ENCODE measurements at places on chromosomes 1 and 21. TPM values are rescaled to one million over a fixed set of nuclear protein-coding genes. Genes with fewer than 3 reads are reported as not detected.

DNA sequence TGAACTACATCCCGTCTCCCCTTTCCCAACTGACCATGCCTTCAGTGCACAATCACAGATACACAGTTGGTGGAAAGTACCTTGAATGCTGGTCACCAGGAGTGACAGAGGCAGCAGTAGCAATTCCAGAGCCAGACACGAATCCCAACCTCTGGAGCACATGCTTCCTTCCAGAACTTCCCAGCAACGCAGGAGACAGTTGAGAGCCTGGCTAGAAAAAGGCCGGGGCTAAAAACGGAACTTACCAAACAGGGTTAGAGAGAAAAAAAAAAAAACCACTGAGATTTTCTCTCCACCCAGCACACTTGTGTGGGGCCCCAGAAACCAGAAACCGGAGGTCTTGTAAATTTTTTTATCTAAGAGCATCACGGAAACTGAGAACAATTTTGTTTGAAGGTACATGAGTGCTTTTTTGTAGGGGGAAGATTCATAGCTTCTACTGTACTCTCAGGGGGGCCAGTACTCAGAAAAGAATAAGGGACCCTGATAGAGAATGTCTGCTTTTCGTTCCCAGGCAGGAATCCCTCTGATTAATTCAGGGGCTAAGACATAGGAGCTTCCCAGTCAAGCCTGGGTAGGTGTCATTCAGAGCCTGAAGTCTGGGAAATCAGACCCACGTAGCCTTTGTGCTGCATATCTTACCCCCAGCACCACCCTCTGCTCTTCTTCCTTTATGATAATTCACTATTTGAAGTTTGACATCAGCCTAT, at the start of gene CD48:
Gene CD48, minus strand, starts transcription at position 221 of the 710 bp plus-strand sequence. Its CDS starts 59 bp downstream, at position 162.
- no peaks in the 10 kb centered on the region for H3K4me1 ChIP-seq
- no peak for DNase-seq
- no peaks in the 10 kb centered on the region for H3K36me3 ChIP-seq
- H3K27ac ChIP-seq, result no peak within 1 kb of the TSS
- H3K4me3 ChIP-seq, result no peak within 1 kb of the TSS

DNA sequence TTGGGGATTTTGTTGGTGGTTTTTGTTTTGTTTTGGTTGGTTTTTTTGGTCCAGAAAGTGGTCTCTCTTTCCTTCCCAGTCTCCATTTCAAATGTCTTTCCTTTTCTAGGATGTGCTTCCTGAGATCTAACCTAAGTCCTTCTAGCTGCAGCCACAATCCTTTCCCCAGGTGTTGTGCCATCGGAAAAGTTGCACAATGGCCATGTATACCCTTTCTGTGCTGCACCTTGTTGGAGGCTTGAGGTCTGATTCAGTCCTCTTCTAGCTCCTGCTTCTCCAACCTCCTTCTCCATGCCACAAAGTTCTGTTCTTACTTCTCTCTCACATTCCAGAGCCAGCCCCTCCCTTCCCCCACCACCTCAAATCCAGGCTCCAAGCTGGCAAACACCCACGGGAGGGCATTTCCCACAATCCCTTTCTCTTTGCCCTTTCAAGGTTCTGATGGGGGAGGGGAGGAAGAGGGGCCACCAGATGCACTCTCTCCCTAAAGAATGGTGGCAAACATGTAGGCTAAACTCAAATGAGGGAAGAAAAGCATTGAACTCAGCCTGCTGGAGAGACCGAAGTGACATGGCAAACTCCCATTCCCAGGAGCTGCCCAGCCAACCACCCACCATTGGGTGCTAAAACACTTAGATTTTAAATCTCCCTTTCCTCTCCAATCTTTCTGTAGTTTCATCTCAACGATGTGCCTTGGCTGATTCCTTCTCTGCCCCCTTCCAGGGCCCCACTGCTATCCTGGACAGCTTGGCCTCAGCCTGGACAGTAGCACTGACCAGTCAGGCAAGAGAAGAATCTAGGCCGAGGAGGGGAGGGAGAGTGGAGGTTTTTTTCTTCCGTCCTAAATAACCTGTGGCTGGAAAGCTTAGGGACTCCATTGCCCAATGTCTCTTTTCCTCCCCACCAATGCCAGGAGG, 2.9 kb downstream of the KCNJ10 start:
- H3K27ac ChIP-seq, result no peak overlapping the region
- no peaks in the 10 kb centered on the region for H3K27me3 ChIP-seq
- no peak for DNase-seq
- no peaks in the 10 kb centered on the region for H3K36me3 ChIP-seq
- no peak overlapping the region for H3K4me3 ChIP-seq
- H3K4me1 ChIP-seq, result peaks cover 4% of the 10 kb centered on the region

DNA sequence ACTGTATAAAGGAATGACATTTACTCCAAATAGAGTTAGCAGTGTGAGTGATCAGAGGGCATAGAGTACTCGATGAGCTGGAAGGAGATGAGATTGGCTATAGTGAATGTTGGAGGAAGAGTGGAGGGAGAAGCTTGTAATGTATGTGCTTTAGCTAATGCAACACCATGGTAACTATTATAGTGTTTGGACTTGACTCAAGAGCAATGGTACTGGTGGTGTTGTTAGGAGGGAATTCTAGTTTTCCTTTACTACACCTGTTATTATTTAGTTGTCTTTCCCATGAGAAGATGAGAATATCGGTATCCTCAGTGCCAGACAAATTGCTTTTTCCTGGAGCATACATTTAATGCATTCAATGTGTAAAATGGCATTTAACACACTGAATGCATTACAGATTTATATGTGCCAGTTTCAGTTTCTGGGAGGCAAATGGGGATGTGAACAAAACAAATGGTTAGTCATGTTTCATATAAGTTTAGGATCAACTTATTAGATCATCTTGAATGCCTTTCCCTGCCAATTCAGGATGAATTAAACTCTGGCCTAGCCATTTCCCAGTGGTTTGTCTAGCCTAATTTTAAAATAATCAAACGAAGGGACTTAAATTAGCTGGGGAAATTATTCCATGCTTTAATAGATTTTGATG, 291.1 kb upstream of the ADAMTS5 start:
- no peak overlapping the region for H3K27ac ChIP-seq
- no peaks in the 10 kb centered on the region for H3K4me1 ChIP-seq
- no peak overlapping the region for H3K4me3 ChIP-seq
- no peaks in the 10 kb centered on the region for H3K27me3 ChIP-seq
- no peaks in the 10 kb centered on the region for H3K36me3 ChIP-seq

DNA sequence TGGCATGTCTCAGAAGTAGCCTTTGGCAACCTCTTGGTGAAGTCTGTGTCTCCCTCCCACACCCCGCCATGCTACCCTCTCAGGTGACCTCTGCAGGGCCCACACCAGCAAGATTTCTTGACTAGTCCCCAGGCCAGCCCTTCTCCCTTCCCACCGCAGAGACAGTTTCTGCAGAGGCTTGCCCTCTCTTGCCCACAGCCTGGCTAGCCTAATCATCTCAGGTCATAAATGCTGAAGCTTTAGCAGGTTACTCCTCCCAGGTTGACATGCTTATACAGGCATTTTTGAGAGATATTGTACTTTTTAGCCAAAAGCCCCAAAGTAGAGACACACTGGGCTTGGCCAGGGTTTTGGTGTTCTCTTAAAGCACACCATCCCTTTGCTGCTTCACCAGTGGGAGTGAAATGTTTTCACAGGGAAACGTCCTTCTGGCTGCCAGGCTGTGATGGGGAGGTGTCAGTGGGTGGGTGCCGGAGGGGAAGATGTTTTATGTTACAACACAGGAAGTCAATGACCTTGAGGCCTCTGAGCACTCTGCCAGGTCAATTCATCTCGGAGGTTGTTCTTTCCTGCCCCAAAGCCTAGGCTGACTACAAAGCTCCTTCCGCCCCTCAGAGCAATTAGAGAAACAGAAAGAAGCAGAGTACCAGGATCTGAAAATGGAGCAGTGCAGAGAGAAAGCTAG, 58.5 kb downstream of the STYXL2 start:
- no peaks in the 10 kb centered on the region for H3K36me3 ChIP-seq
- no peak for DNase-seq
- no peak overlapping the region for H3K27ac ChIP-seq
- no peak overlapping the region for H3K4me3 ChIP-seq
- H3K4me1 ChIP-seq, result peaks cover 5% of the 10 kb centered on the region

DNA sequence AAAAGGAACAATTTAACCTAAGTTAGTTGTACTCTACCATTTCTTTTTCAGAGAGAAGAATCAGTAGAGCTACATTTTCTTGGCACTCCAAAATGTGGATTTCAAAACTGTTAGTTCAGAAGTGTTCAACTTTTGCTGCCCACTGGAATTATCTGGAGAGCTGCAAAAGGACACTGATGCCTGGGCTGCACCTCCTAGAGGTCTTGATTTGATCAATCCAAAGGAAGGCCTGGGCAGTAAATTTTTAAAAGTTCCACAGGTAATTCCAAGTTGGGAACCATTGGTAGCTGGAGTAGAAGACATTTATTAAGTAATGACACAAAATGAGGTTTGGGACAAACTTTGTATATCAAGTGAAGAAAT, 79.3 kb upstream of the HMCN1 start:
- no peak overlapping the region for H3K27ac ChIP-seq
- DNase-seq, result no peak
- no peaks in the 10 kb centered on the region for H3K36me3 ChIP-seq
- no peaks in the 10 kb centered on the region for H3K27me3 ChIP-seq
- H3K4me3 ChIP-seq, result no peak overlapping the region

DNA sequence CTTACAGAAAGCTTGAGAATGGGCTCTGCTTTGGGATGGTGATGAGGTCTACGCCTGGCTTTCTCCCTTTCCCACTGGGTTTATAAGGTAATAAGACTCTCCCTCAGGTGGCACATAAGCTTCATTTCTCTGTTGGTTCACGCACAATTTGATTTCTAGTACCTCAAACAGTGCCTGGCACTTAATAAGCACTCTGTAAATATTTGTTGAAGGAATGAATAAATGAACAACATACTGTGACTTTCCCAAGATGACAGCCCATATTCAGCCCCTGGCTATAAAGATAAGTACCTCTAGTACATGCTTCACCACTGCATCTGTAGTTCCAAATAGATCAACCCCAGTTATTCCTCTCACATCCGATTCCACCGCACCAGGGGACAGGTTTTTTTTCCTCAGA, 17.8 kb downstream of the COPA start:
- H3K36me3 ChIP-seq, result no peaks in the 10 kb centered on the region
- no peak overlapping the region for H3K4me3 ChIP-seq
- no peaks in the 10 kb centered on the region for H3K27me3 ChIP-seq
- DNase-seq, result no peak

RERE gene
- 229 TPM for total RNA-seq

GRCh38 chr1:18571275-18571674, 59.4 kb upstream of the PAX7 start:
- H3K27ac ChIP-seq, result no peak overlapping the region
- no peak overlapping the region for H3K4me3 ChIP-seq
- no peaks in the 10 kb centered on the region for H3K4me1 ChIP-seq
- no peaks in the 10 kb centered on the region for H3K36me3 ChIP-seq
- no peaks in the 10 kb centered on the region for H3K27me3 ChIP-seq

TRIM58 gene
- total RNA-seq, result 5.7 TPM

GRCh38 chr21:41621513-41621912, 113.6 kb upstream of the TMPRSS2 start:
- H3K4me1 ChIP-seq, result no peaks in the 10 kb centered on the region
- no peaks in the 10 kb centered on the region for H3K36me3 ChIP-seq
- H3K27me3 ChIP-seq, result no peaks in the 10 kb centered on the region
- no peak overlapping the region for H3K27ac ChIP-seq
- no peak overlapping the region for H3K4me3 ChIP-seq

DNA sequence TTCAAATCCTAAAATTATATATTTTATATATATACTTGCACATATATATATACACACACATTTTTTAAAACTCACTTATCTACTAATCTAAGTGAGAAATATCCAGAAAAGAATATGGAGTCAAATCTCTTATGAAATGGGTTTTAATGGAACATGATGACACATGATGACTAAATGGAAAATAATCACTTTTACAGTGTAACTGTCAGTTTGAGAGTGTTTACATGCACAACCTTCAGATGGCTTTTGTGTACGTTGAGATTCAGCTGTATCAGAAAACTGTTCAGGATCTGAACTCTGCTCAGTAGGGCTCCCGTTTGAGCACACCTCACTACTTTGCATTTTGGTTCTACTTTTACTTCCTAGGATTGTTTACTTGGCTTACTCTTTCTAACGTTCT, 189.8 kb downstream of the DNAH14 start:
- no peaks in the 10 kb centered on the region for H3K36me3 ChIP-seq
- no peak overlapping the region for H3K27ac ChIP-seq
- no peaks in the 10 kb centered on the region for H3K27me3 ChIP-seq
- no peak overlapping the region for H3K4me3 ChIP-seq

CLCA1 gene
- total RNA-seq, result 0.55 TPM

DCST2 gene
- total RNA-seq, result 14.4 TPM

DNA sequence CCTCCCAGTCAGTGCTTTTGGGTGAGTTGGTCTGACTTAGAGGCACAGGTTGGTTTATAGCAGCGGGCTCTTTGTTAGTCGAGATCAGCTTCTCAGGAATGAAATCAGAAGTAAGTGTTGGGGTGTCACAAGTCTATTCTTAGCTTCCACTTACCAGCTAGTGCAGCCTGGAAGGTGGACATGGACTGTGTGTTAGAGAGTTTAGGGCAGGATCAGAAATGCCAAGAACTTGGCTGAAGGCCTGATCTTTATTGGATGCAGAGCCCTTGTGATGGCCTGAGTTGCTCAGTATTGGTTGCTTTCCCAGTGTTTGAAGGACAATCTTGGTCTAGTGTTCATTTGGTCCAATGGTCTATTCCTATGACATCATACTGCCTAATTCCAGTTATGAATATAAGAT, 377.0 kb upstream of the USP24 start:
- no peaks in the 10 kb centered on the region for H3K36me3 ChIP-seq
- peaks cover 9% of the 10 kb centered on the region for H3K4me1 ChIP-seq
- H3K4me3 ChIP-seq, result no peak overlapping the region
- H3K27ac ChIP-seq, result no peak overlapping the region
- no peak for DNase-seq

DNA sequence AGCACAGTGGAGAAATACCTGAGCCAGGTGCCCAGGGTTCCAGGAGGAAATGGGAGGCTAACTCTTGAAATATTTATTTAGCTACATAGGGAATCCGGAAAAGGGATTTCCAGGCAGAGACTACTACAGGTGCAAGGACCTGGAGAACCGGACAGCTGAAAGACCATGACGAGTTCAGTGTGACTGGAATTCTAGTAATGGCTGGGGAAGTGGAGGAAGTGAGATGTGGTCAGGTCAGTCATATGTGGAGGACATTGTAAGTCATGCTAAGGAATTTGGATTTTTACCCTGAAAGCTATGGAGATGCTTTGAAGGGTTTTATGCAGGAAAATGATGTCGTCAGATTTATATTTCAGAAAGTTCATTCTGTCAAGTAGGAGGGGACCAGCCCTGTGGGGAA, 1.8 kb downstream of the CAP1 start:
- no peaks in the 10 kb centered on the region for H3K36me3 ChIP-seq
- no peak overlapping the region for H3K27ac ChIP-seq
- H3K4me1 ChIP-seq, result peaks cover 35% of the 10 kb centered on the region
- no peaks in the 10 kb centered on the region for H3K27me3 ChIP-seq

CCDC185 gene
- 17.2 TPM for total RNA-seq

All from testis (tissue), 5 donors.